ENCODE measurements at places on chromosomes 13 and 19.

DNA sequence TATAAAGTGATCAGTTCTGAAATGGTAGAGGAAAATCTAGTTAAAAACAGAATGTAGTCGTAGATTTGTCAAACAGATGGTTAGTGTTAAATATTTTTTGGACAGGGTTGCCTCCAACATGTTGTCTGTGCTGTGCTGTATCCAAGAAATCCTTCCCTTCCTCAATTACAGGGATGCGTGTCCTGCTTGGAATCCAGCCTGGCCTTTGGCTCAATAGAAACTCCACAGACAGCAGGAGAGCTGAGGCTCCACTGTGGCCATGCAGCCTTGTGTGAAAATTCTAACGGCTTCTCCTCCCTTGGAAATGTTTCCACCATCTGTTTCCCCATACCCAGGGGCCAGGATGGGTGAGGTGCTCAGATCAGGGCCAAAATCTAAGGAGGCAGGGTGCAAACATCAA is 67.7 kb upstream of the USP29 start:
- DNase-seq, result no peak

DNA sequence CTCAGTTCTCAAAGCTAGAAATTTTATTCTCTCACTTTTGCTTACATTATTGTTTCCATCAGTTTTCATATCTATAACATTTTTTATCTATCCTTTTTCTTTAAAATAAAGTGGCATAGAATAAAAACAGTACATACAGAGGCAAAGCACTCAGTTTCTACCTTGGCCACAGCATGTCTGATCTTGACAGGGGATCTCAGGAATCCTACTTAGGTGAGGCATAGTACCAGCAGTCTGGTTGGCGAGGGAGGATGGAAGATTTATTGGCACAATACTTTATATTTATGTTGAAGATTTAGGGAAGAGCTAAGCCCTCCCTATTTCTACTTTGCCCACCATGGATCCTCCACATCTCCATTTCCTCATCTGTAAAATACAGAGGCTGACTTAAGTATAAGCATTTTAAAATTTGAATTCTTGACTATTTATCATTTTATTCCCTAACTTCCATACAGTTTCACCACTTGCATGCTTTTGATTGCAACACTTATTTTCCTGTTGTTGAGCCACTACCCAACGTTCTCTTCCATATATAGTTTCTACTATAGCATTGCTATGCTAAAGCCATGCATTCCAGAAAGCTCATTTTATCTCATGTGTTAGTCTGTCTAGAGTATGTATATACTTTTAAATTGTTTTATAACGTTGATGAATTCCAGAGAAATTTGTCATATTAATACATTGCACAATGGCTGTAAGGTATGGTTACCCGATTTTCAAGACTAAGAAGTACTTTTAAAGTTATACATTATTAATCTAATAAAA is 506.7 kb downstream of the KCTD12 start:
- DNase-seq, result no peak

- peak; percentile 87 for DNase-seq
Observed at GRCh38 chr19:38831142-38831605, 420 bp downstream of the ECH1 start.

DNA sequence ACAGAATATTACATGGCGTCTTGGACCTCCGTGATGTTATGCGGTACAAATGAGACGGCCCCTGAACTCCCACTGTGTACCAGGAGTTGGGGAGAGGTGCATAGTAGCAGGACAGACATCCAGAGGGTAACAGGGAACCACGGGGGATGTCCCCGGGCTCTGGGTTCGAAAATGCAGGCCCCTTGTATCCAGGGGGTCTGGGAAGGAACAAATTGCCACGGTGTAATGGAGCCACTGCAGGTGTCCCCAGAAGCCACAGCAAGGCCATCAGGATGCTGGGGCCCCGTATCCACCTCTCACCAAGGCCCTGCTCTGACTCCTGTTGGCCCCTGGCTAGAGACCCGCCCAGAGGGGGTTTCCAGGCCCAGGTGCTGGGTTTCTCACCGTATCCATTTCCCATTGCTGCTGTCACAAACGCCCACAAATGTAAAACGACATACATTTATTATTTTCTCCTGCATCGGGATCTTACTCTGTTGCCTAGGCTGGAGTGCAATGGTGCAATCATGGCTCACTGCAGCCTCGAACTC is 77.8 kb downstream of the INSR start:
- no peak for DNase-seq

GRCh38 chr13:102012299-102013293 is 389.3 kb downstream of the FGF14 start:
- DNase-seq, result no peak

GRCh38 chr19:21580101-21580500 is 74.7 kb downstream of the ZNF429 start:
- no peak for DNase-seq

DNA sequence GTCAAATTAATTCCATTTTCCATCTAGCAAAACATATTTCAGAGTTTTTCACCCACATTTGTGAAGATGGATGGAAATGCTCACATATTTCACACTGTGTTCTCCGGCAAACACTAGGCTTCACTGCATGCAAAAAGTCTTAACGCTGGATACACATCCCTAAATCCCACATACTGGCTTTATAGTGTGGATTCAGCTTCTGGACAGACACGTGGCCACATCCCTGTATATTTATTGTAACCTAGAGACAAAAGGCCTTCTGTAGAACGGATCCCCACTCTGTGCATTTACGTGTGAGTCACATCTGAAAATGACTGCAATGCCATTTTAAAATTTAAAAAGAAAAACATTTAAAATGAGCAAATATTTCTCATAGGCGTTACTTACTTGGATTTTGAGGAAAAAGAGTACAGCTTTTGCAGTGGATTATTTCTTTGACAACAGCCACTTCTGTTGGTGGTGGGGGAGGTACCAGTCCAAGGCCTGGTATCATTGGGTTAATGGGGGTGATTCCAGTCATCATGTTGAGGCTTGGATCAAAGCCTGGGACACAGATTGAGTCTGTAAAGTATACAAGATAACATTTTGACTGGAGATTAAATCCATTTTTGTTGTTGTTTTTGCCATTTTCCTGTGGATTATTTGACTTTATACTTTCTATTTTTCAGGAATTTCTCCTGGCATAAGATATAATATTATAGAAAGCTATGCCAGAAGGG is 337.7 kb downstream of the DNAJC15 start:
- no peak for DNase-seq
